ENCODE measurements at places on chromosomes 7 and 10.
A peak's percentile ranks its signal among the peaks of the same experiment; 100 is the strongest.

- DNase-seq = no peak
Observed at GRCh38 chr7:122692769-122693309, 6.1 kb downstream of the RNF133 start.

GRCh38 chr7:12199363-12199762 is 11.7 kb upstream of the TMEM106B start:
- no peak for DNase-seq

DNA sequence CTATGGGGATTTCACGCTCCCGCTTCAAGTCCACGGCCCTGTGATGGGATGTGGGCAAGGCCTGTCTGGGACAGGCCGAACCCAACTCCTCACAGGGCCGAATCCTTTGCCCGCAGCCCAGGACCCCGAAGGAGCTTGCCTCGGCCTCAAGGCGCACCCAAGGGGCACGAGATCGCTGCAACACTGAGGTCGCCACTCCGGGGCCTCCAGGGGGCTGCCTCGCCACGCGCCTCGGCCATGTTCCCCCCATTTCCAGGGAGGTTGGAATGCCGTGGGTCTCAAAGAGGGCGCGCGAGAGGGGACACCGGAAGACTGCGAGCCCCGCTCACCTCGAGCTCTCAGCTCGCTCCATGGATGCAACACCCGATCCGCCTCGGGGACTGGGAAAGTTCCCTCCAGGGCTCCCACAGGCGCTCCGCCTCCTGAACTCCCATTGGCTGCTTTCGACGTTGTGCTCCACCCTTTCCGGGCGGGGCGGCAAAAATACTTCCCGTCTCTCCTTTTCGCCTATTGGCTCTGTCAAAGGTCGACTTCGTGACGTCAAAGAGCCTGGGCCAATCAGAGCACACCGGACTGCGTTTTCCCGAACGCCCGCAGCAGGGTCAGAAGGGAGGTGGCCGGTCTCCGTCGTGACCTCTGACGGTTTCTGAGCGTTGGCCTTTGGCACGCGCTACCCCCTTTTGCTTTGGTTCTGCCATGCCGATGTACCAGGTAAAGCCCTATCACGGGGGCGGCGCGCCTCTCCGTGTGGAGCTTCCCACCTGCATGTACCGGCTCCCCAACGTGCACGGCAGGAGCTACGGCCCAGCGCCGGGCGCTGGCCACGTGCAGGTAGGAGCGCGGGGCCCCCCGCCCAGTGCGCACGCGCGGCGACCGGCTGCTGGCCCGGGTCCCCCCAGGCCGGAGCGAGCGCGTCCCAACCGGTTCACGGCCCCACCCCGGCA is at the start of the genes AIMP2 and PMS2:
Gene AIMP2, plus strand, starts transcription at position 605 of the 944 bp plus-strand sequence. Its CDS starts 92 bp downstream, at position 697.
Gene PMS2, minus strand, starts transcription at position 382 of the 944 bp plus-strand sequence. Its CDS starts 30 bp downstream, at position 352.
- DNase-seq = peak; percentile 96

GRCh38 chr7:159095979-159096411 is 48.7 kb downstream of the VIPR2 start:
- no peak for DNase-seq

GRCh38 chr7:75817116-75817515 is 3.5 kb upstream of the CCL24 start:
- DNase-seq = no peak

DNA sequence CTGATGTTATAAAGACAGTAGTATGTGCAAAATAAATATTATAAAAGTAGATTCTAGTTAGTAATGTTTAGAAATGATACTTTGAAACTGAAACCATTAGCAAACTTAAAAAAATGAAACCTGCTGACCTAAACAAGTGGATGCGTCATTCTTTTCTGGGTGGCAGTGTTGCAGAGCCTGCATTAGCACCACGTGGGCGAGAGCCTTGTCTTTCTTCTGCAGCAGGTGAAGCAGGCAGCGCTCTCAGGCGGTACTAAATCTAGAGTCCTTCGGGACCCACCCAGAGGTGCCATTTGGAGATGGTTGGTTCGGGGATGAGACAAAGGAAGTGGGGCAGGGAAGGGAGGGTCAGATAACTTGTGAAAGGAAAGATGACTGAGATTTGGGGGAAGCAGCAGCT is 759.1 kb upstream of the IGFBP3 start:
- no peak for DNase-seq
